IPS DF 6.9 (cell line): ENCODE measurements at places on chromosomes 2 and 18.
A peak's percentile ranks its signal among the peaks of the same experiment; 100 is the strongest.

GRCh38 chr2:206423147-206423546 lies 20.2 kb upstream of the ADAM23 start:
- no peak for DNase-seq

GRCh38 chr2:145412155-145412554 lies 892.2 kb upstream of the ZEB2 start:
- no peak for DNase-seq

GRCh38 chr2:21250673-21251072 lies 126.9 kb downstream of the TDRD15 start:
- no peak for DNase-seq

DNA sequence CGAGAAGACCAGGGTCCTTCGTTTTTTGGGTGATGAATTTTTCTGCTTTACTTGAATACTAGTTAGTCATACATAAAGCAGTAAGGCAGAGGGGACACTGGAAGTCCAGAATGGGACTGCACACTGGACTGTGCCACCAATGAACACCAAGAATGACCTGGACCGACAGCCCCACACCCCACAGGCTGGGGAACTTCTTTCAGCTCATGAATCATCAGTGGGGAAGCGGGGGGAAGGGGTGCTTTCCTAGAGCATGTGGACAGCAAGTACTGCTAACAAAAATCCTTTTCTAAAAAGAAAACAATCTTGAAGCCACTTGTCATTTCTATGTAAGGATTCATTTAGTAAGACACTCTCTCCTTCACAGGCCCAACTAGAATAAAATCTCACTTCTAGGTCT lies 86.0 kb downstream of the DTNB start:
- DNase-seq: no peak

DNA sequence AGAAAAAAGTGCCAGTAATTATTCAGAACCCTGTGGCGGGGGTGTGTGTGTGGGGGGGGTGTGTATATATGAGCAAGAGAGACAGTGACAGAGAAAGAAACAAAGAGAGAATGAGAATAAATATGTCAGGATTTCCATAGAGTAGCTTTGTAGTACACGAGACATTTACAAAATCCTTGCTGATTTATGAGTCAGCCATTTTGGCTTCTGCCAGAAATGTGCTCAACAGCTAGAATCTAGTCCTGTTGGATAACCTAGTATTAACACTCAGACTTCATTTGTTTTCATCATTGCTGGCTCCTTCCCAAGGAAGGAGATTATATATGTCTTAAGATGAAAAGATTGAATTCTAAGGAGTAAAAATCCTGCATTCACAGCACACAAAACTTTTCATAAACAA lies 140.5 kb upstream of the HNRNPA3 start:
- DNase-seq: no peak

GRCh38 chr2:104852090-104852666 lies 1.7 kb upstream of the POU3F3 start:
- DNase-seq: no peak

- no peak for DNase-seq
Observed at GRCh38 chr2:48433682-48434081, 96.3 kb upstream of the STON1 start.

GRCh38 chr18:11066038-11066437 lies 83.3 kb downstream of the PIEZO2 start:
- peak; percentile 16 for DNase-seq

DNA sequence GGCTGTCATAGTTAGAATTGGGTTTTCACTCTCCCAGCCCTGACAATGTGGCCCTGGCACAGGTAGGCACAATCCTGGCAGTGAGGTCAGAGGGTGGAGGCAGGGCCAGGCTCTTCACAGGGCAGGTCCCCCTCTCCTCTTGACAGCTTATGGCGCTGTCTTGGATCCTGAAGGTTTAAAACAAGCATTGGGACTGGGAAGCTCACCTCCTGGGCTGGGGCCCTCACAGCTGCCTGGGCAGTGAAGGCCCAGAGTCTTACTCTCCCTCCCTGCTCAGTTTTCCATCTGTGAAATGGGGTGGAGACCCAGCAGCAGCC lies 23.3 kb downstream of the LBH start:
- no peak for DNase-seq

- DNase-seq: no peak
Observed at GRCh38 chr18:25164211-25164847, 187.6 kb downstream of the ZNF521 start.

DNA sequence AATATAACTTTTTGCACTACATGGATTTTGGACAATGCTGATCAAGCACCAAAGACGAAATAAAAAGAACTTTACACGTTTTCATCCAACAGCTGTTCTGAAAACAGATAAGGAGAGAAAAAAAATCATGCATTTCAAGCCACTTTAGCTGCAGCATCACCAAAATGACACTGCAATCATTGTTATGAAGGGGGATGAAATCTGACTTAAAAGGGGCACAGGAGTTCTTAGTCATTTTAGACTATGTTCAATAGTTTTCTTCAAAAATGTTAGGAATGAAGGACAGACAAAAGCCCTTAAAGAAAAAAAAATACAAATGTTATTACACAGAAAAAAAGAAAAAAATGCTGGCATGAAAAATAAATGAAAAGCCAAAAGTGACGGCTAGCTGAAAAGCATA lies 71.2 kb downstream of the CUL3 start:
- no peak for DNase-seq

DNA sequence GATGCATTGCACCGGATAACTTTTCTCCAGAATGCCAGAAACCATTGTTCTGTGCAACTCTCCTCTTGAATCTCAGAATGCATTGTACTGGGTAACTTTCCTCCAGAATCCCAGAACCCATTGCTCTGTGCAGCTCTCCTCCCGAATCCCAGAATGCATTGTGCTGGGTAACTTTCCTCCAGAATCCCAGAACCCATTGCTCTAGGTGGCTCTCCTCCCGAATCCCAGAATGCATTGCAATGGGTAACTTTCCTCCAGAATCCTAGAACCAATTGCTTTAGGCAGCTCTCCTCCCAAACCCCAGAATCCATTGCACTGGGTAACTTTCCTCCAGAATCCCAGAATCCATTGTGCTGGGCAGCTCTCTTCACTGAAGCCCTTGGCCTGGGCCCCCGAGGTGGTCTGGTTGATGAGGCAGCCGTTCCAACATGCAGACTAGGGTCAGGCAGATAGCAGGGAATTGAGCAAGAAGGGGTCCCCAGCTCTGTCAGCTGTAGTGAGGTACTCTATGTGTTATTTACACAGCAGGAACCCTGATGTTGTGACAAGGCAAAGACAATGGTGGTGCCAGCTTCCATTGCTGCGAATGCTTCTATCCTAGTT lies 9.4 kb downstream of the FOSL2 start:
- DNase-seq: no peak

- DNase-seq: no peak
Observed at GRCh38 chr2:108034843-108035242, 48.5 kb downstream of the SLC5A7 start.

DNA sequence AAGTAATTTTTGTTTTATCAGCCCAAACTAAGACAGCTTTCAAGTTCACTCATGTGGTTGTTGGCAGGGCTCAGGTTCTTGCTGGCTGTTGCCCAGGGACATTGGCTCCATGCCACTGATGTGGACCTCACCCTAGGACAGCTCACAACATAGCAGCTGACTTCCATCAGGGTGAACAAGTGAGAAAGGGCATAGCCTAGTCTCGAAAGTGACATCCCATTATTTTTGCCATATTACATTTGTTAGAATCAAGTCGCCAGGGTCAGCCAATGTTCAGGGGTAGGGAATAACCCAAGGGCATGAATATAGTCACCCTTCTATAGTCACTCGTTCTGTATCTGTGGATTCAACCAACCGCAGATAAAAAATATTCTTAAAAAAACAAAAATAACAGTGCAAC lies 10.7 kb upstream of the CWC22 start:
- no peak for DNase-seq

- peak; percentile 52 for DNase-seq
Observed at GRCh38 chr18:47204908-47205522, 28.9 kb upstream of the IER3IP1 start.

DNA sequence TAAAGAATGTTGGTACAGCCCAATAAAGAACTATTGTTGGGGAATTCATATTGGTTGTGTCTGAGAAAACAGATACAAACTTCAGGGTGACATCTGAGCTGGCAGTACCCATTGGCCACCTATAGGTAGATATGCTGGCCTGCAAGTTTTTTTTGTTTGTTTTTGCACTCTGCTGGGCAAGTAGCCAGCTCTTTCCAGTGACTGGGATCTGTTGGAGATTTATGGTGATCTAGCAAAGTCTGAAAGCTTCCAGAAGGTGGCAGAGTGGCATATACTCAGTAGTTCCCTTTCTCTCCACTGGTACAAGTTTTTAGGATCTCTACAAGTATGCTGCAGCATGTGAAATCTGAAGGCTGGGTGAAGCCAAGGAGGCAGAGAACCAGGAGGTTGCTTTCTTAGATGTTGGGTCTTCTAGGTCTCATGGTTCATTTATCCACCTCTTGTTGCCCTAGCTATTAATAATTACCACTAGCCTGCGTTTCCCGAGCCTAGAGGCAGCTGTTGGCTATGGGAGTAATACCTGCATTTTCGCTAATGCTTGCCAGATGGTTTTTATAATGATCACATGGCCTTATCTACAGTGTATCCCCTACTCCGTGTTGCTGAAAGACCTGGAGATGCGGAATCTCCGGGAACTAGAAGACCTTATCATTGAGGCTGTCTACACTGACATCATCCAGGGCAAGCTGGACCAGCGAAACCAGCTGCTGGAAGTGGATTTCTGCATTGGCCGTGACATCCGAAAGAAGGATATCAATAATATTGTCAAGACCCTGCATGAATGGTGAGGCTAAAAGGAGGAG lies 9.5 kb downstream of the COPS7B start:
- DNase-seq: no peak

DNA sequence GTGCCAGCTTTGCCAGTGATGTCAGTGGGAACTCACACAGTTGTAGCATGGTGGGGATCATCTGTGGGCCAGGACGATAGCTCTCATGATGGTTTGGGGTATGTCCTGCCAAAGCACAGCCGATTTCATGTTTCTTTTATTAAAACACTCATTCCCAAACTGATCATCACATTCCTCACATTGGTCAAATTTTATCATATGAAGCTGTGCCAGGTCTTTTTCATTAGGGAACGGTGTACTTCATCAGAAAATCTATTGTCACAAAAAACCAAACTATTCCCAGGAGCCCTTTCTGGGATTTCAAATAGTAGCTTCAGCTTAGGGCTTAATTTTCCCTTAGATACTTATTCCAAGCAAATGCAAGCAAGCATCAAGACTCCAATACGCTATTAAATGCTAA lies 42.0 kb downstream of the ITGA4 start:
- no peak for DNase-seq

- no peak for DNase-seq
Observed at GRCh38 chr2:240169486-240170353, 29.3 kb upstream of the OTOS start.

DNA sequence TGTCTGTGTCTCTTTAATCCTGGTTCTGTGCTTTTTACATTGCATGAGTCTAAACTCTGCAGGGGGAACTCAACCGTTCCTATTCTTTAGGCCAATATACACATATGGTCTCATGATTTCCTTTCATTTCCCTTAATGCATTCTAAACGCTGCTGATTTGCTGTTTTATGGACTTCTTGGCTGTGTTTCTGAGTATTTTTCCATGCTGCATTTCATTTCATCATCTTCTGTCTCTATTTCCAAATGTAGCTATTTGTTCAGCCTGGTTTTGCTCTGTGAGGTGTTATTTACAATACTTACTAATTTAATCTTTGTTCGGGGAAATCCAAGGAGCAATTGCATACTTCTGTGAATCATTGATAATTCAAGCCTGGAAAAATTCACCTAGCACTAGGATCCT lies 897.2 kb downstream of the TSN start:
- DNase-seq: no peak

- DNase-seq: no peak
Observed at GRCh38 chr2:100397976-100398375, 19.5 kb downstream of the CHST10 start.
